Activated T-helper 9 cell treated with anti-CD3 and anti-CD28 coated beads, Interleukin-2, amount 50 U/mL, for 16 hours (primary cell): ENCODE measurements at places on chromosomes 2 and 18.
A peak's percentile ranks its signal among the peaks of the same experiment; 100 is the strongest.

DNA sequence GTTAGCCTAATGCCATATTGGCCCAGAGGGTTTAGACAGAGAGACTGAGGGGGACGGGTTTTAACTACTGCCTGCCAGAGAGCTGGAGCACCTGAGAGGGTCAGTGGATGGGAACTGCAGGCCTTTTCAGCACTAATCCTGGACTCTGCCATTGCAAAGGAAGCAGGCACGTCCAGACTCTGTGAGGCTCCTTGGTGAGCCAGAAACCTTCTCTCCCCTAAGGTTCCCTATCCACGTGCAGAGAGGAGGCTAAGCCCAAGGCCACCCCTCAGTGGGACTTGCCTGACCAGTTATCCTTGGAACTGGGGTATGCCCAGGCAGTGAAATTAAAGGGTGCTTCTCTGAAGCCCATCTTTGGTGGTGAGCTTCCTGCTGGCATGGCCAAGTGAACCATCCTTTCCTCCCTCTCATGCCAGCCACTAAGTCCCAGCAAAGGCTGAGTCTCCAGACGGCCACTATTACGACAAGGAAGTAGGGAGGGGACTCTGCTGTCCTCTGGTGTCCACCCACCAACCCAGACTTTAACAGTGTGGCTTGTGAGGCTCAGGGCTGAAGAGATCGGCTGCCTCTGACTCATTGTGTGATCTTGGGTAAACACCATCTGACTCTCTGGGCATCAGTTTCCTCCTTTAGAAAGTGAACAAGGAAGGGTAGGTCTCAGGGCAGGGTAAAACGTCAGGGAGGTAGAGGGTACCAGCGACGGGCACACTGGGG lies 3.9 kb upstream of the MLPH start:
- DNase-seq, result no peak

- DNase-seq, result no peak
Measured at GRCh38 chr2:98507891-98508708, 63.4 kb downstream of the INPP4A start.

- DNase-seq, result no peak
Measured at GRCh38 chr2:80363330-80363729, 58.8 kb upstream of the LRRTM1 start.

DNA sequence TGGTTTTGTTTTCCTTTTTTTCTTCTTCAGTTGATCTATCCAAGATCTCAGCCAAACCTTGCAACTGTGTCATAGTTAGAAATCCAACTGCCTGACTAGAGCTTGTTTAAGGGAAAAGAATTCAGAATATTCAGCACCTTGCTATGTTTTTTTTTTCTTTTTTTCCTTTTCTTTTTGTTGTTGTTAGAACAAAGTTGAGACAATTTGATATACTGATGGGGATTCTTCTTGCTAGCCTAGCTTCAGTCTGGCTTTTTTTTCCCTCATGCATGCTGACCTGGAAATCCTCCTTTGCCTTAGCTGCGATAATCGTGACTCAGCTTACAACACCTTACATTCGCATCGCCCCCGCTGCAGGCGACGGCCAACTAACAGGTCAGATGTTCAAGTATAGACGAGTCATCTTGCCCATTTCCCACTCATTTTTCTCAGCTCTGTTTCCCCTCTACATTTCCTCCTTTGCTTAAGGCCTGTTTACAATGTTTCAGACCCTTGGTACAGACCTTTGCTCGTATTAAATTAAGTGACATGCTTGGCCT lies 487.2 kb upstream of the RAB12 start:
- DNase-seq, result no peak

DNA sequence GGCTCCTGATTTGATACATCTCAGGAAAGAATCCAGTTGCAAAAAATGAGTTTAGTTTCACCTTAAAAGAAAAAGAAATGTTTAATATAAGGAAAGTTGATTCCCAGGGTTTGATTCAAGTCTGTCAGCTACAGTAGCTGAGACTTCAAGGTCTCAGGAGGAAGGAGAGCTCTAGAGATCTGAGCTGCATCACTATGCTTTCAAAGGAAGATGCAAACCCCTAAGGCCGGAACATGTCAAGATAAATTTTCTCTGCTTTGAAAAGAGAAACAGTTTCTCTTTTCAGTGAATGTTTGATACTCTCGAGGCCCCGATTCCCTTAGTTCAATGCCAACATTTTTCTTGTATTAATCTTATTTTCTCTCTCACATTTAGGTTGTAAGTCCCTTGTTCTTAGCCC lies 128.6 kb downstream of the RGPD3 start:
- DNase-seq, result no peak

DNA sequence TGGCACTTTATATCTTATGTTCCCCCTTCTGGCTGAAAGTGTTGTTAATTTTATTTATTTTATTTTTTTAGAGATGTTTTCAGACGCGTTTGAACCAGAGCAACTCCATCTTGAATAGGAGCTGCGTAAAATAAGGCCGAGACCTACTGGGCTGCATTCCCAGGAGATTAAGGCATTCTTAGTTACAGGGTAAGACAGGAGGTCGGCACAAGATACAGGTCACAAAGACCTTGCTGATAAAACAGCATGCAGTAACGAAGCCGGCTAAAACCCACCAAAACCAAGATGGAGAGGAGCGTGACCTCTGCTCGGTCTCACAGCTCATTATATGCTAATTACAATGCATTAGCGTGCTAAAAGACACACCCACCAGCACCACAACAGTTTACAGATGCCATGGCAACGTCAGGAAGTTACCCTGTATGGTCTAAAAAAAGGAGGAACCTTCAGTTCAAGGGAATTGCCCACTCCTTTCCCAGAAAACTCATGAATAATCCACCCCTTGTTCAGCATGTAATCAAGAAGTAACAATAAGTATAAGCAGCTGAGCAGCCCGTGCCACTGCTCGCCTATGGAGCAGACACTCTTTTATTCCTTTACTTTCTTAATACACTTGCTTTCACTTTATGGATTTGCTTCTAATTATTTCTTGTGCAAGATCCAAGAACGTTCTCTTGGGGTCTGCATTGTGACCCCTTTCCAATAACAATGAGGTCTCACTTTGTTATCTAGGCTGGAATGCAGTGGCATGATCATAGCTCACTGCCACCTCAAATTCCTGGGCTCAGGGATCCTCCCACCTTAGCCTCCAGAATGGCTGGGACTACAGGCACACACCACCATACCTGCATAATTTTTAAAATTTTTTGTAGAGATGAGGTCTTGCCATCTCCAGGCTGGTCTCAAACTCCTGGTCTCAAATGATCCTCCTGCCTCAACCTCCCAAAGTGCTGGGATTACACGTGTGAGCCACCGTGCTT lies 55.9 kb downstream of the CACNB4 start:
- DNase-seq, result no peak

GRCh38 chr2:190216829-190217228 lies 102.8 kb downstream of the HIBCH start:
- no peak for DNase-seq

DNA sequence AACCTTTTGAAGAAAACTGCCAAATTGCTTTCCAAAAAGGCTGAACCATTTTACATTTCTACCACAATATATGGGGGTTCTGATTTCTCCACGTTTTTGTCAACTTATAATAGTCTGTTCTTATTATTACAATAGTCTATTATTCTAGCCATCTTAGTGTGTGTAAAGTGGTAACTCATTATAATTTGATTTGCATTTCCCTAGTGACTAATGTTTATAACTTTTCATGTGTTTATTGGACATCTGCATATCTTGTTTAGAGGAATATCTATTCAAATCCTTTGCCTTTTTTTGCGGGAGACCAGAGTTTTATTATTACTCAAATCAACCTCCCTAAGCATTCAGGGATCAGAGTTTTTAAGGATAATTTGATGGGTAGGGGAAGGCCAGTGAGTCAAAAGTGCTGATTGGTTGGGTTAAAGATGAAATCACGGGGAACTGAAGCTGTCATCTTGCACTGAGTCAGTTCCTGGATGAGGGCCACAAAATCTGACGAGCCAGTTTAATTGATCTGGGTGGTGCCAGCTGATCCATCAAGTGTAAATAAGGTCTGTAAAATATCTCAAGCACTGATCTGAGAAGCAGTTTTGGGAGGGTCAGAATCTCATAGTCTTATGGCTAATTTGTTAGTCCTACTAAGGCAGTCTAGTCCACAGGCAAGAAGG lies 303.4 kb upstream of the NCKAP5 start:
- DNase-seq, result no peak

DNA sequence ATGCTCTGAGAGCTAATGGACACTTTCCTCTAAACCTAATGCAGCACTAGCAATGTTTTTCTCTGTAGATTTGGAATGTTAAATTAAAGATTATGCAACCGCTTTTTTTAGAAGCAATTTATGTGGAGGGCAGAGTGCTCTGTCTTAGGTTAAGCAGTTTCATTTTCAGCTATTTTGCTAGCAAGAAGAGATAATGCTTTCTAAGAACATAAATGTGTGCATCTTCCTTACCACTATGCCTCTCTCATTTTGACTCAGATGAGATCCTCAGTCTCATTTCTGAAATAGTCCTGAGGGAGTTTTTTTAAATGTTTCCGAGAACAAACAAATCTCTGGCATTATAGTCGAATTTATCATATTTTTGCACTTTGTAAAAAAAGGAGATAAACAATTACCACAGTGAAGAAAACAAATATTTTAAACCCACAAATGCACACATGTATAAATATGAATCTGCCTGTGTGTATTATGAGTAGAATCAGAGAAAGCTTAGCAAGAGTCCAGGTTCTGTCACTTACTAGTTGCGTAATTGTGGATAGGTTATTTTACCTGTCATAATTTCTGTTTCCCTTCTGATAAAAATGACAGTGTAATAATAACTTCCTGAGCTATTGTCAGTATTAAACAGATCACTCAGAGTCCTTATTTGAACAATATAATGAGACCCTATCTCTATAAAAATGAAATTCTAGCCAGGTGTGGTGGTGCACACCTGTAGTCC lies 207.7 kb upstream of the CRIM1 start:
- DNase-seq, result no peak

DNA sequence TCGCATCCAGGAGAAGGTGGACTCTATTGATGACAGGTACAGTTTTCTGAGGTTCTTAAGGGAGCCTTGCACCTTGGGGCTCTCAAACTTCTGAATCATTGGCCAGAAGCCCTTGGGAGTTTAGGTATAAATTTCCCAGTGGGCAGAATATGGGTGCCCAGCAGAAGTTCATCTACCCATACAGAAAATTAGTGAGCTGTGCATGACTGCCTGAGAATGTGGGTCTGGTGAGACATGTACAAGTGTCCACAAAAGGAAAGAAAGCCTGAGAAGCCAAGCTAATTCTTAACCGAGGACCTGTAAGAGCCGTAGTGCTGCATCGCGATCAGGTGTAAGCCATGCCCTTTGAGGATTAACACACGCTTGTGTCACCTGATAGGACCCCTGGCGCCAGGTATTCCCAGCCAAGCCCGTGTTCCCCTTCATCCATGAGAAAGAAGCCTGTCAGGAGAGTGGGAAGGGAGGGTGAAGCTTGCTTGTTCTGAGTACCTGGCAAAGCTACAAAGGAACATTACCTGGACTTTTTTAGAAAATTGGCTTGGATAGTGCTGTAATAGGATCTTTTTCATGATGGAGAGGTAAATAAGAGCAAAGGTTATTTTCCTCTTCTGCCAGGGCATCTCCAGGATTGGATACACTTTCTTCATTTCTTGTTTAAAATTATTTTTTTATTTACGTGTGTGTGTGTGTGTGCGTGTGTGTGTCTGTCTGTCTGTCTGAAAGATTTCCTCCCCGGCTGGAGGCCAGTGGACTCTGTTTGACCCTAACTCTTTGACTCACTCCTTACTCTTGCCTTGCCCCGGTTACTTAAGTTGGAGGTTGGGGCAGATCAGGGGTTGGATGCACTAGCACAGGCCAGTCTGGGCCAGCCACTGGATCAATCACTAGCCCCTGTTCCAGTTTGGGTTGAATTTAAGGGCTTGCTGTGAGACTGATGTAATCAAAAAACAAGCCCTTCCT lies 90.4 kb upstream of the EML6 start:
- no peak for DNase-seq

- DNase-seq, result peak; percentile 42
Measured at GRCh38 chr2:171159372-171160118, 1.1 kb downstream of the TLK1 start.

DNA sequence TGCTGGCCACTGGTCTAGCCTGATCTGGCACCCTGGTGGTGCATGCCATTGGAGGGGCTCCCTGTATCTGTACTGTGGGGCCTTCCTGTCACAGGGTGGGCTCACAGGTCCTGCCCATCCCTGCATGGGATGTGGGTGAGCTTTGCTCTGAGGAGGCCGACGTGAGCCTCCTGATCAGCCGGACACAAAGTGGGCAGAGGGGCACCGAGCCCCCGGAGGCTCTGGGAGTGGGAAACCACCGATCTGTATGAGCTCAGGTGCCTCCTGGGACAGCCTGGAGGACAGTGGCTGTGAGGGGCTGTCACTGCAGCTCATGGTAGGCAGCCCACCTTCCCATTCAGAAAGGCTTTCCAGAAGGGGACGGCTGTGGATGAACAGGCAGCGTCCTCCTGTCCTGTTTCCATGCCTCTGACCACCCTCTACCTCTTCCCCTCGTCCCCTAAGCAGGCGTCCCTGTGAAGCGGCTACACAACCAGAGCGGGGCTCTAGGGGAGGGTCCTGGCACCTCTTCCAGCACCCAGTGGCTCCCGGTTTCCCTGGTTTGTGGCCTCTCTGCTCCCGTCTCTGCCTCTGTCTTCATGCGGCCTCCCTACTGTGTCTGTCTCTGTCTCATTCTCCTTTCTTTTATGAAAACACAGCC lies 112.5 kb upstream of the OTOS start:
- no peak for DNase-seq

GRCh38 chr2:181106789-181107627 lies 126.6 kb downstream of the UBE2E3 start:
- no peak for DNase-seq

DNA sequence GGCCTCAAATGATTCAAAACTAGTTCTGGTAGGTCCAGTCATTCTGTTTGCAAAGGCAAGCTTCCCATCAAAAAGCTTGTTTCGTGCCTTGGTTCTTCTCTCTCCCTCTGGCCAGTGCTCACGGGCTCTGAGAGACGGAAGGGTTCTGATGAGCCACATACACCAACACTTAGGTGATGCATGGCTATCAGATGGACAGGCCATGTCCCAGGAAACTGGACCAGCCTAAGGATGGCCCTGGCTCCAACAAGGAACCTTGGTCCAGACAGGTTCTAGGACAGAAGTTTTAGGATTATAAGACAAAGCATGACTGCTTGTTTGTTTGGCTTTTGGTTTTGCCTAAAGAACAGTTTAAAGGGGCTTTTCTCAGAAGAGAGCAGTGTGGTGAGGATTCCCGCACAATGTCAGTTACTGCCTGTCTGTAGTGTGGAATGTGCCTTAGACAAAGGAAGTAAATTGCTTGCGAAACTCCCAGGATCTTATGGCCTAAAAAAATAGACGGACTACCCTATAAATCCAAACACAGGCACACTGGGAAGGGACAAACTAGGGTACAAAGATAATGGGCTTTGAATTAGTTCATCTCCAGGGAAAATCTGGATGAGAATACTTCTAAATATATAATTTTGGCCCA lies 10.3 kb downstream of the CYP1B1 start:
- no peak for DNase-seq

GRCh38 chr2:240383099-240383758 lies 52.2 kb upstream of the GPC1 start:
- no peak for DNase-seq

GRCh38 chr18:31857526-31858106 lies 85.3 kb downstream of the TRAPPC8 start:
- DNase-seq, result no peak

GRCh38 chr2:101820519-101820918 lies 123.0 kb downstream of the MAP4K4 start:
- DNase-seq, result no peak
